NCI-H524 treated with DMSO at 0.1 percent for 48 hours (cell line): ENCODE measurements at places on chromosomes 7 and 10.

DNA sequence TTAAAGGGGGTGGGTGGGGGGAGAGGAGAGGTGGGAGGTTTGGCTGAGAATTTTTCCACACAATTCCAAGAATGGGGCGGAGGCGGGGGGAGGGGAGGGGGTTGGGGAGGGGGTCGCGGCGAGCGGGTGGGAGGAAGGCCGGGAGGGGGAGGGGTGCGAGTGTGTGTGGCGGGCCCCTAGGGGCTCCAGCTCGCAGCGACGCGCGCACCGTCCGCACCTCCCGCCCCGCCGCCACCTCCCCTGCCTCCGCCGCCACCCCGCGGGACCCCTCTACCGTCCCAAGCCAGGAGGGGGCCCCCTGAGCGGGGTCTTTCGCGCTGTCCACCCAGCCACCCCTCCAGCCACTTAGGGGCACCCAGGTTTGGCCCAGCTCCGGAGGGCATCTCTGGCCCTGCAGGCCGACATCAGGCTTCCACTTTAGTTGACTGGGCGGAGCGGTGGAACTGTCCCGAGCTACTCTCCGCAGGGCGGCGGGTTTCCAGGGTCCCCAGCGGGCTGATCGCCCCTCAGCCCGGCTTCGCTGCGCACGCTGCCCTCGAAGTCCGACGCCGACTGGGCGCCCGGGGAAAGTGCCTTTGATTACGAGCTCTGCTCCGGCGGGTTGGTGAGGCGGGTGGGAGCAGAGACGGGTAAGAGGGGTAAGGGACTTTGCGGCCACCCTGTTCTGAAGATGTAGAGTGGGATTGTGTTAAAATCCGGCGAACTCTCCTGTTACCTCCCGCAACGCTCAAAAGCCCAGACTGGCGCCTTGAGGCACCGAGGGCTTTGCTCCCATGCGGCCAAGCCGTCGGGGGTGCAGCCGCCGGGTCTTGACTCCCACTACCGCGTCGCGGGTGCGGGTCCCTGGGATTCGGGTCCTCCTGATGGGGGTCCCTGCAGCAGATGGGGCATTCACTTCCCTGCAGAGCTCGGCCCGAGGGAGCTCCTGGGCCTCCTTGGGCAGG lies 1.8 kb upstream of the VAX1 start:
- DNase-seq = no peak

DNA sequence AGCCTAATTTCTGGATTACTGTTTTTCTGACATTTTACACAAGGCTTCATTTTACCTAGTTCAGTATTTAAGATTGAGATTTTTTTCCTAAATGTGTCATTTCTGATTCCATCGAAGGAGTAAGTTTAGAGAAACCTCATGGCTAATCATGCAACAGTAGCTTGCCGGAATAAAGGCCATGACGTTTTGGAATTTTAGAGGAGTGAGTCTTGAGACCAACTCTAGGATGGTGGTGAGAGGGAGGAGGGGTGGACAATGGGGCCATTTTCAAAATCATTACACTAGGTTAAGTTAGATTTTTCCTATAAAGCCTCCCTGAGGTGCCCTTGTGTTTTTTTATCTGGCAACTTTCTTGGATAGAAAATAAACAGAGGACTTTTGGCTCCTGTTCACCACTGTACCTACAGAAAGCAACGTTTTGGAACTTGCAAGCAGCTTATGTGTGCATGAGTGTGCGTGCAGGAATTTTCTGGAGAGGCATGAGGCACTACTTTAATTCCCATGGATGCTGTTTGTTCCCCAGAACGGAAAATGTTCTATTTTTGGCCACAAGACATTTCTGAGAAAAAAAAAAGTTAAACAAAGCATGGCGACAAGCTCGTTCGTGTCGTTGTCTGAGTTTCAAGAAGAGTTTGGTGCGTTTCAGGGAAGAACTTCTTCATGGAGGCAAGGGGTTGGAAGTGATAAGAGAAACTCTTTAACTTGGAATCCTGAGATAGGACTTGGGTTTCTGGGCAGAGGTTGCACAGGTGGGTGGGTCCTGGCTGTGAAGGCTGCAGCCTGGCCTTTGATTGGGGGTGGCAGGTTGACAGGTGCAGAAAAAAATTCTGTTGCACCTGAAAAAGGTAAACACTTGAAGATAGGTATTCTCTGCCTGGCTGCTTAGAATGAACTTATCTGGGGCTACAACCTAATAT lies 178.1 kb downstream of the PTEN start:
- no peak for DNase-seq

GRCh38 chr10:34121781-34122622 lies 693.1 kb downstream of the PARD3 start:
- no peak for DNase-seq

DNA sequence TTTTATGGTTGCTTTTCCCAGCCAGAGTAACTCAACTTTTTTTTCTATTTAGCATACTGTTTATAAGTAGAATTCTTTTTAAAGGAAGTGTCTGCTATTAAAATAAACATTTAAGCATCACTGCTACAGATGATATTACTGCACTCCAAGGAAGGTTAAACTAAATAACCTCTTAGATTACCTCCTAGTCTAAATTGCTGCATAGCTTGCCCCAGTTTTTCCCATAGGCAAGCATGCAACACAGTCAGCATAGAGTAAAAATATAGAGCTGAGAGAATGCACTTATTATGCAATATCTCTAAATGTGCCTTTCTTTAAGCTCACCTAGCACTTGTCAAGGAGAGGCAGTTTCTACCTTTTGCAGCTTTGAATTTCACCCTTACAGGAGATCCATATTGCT lies 1392.4 kb upstream of the CELF2 start:
- no peak for DNase-seq

DNA sequence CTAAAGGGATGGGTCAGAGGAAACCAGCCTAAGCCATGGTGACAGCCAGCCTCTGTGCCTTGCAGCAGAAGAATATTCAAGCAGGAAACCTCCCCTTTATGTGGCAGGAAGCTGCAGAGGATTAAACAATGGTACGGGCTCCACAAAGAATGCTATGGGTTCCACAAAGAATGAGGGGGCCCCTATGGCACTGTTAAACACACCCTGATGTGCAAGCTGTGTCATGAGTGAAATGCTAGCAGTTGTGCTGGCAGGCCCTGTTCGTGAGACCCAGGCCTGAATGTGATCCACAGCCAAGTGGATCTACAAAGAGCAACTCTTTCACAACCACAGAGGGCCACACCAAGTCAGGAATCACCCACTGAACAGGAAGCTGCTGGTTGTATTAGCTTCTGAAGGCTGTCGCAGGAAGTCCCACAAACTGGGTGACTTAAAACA lies 68.9 kb downstream of the MYOF start:
- no peak for DNase-seq

DNA sequence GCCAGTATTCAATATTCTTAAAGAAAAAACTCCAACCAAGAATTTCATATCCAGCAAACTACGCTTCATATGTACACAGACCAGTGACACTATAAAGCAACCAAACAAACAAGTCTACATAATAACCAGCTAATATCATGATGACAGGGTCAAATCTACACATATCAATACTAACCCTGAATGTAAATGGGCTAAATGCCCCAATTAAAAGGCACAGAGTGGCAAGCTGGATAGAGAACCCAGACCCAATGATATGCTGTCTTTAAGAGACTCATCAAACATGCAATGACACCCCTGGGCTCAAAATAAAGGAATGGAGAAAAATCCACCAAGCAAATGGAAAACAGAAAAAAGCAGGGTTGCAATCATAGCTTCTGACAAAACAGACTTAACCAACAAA lies 218.1 kb upstream of the NFE2L3 start:
- no peak for DNase-seq

DNA sequence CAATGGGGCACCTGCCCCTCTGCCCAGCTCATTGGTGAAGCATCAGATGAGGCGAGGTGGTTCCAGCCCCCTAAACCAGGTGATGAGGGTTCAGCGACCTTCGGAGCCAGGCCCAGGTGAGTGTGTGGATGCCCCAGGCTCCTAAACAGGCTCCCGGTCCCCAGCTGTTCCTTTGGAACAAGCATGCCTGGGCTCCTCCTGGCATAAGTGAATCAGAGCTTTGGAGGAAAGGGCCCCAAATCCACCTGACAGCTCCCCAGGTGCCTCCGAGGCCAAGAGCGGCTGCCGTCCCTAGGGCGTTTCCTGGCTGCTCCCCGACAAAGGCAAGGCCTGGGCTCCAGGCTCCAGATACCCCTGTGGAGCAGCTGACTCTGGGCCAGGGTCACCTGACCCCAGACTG lies 61.3 kb downstream of the YKT6 start:
- DNase-seq = no peak

- DNase-seq = no peak
Observed at GRCh38 chr7:110766864-110767263, 324.1 kb upstream of the LRRN3 start.

DNA sequence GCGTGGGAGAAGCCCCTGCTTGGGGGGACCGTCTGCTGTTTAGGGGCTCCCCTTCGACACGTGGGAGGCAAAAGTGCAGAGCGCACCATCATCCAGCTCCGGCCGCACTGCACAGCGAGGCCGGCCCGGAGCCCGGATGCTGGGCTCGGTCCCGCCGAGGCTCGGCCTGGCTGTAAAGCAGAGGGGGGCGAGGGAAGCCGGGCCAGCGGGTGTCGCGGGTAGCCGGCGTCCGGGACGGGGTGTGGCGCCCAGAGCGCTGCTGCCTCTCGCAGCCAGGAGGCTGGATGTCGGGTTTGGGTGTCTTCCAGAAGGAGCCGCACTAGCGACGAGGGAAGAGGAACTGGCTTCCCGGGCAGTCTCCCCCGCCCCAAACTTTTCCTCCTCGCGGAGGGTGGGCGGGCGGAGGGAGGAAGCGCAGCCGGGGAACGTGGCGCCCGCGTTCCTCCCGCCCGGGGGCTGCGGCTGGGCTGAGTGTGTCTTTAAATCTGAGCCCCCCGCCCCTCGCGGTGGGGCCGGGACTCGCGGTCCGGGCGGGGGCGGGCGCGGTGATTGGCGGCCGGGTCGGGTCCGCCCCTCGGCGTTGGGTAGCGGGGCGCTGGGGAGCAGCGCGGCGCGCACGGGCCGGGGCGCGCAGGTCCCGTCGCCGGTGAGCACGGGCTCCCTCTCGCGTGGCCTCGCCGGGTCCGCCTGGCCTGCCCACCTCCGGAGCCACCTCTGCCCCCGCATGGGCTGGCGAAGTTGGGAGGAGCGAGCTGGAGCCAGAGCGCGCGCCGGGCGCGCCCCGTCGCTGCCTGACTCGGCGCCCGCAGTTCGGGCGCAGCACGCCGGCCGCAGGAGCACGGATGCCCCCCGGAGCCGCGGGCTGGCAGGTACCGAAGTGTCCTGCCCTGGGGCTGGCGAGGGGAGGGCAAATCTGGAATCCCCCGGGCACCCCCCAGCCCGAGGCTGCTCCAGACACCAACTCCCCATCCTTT lies at the start of gene PALD1:
Gene PALD1 (plus strand): TSS at position 577 of the 974 bp plus-strand sequence. CDS start 47,185 bp downstream, outside the sequence.
- DNase-seq = no peak

DNA sequence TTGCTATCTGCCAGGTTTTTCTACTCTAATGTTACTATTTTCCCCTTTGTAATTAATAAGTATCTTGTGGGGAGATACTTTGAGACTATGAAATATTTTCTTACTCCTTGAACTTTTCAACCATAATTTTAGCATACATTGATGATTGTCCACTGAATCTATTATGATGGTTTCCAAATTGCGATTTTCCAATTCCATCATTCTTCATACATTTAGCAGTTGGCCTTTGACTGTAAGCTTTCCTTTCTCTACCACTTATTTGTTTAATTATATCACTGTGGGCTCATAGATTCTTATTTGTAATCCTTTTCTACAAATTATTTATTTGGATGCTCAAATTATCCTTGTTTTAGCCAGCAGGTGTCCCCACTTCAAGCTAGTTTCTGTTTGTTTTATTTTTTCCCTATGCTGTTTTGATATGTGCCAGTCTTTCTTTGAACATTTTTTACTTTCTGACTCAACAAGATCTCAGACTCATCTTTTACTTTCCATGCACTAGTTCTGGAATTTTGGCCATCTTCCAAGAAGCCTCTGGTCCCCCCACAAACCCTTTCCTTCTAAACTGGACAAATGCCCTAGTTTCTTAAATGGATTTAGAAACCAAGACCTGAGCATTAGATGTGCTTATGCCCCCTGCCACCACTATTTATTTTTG lies 11.4 kb upstream of the MRPS16 start:
- no peak for DNase-seq

DNA sequence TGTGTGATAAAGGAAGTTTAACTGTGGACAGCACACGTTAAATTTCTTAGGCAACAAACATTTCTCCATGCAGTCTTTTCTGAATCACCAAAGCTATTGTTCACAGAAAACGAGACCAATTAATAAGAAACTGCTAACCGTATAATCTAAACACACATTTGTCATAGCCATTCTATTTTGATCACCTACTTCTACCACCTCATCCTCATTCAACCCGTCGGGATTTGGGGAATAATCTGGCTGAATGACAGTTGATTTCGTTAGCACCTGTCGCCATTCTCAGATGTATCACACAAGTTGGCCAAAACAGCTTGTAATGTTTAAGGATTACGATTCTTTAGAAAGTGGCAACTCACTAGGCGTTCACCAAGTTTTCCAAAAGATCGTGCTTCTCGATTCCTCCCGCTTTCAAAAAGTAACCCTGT lies 1.2 kb downstream of the EZH2 start:
- DNase-seq = no peak

- no peak for DNase-seq
Observed at GRCh38 chr7:28701731-28702130, 256.4 kb downstream of the TRIL start.

DNA sequence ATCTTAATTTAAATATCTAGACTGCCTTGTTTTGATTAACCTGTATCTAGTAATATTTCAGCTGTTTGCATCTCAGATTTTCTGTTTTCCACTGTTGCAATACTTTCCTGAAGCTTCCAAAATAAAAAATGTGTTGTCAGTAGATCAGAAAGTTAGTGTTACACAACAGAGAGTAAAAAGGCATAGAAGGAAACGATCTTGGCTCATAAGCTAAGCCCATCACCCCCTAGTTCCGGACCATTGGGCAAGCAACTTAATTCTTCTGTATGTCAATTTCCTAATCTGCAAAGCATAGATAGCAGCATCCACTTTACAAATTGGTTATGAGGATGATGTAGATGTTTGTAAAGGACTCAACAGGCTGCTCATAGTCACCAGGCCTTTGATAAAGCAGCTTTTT lies 4.4 kb downstream of the PON3 start:
- DNase-seq = no peak

- DNase-seq = no peak
Observed at GRCh38 chr7:127755521-127755920, 103.5 kb downstream of the SND1 start.

- no peak for DNase-seq
Observed at GRCh38 chr7:9937944-9938631, 1035.6 kb upstream of the PHF14 start.

DNA sequence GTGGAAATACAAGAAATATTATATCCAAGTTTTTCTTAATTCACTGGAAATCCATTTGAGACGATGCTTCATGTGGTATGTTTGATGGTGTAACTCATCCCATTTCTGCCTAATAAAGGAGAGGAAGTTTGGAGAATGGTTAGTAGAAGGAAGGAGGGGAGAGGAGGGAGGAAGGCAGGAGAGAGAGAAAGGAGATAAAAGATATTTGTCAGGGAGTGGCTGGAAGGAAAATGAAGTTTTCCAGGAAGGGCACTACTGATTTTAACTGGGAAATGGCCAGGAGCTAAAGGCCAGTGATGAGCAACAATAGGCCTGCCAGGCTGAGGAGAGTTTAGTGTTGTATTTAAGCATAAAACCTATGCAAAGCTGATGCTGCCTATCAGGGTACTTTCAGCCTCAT lies 182.0 kb downstream of the STK31 start:
- DNase-seq = no peak
